T-helper 9 cell (primary cell): ENCODE measurements at places on chromosomes 6 and 20.
A peak's percentile ranks its signal among the peaks of the same experiment; 100 is the strongest.

- no peak for DNase-seq
These were observed 36.0 kb upstream of the GRM4 start for GRCh38 chr6:34181908-34182307.

DNA sequence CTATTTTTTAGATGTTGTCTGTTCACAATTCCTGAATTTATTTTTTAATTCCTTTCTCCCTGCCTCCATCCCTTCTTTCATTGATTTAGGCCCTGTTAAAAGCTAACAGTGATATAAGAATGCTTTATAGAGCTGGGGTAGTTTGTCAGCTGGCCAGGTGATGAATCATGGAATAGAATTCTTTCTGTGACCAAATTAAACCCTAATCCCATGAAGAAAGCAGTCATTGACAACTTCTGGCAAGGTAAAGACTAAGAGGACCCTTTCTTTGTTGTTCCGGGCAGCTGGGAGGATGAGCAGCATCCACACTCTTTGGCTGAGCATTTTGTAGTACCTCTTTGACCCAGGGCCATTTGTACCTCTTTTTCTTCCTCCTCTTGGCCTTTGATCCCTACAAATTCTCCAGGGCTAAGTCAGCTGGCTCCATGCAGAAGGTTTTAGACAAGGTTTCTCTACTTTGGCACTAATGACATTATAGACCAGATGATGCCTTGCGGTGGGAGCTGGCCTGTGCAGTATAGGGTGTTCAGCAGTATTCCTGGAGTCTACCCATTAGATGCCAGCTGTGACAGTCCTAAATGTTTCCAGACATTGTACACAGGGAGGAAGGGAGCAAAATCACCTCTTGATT lies 102.9 kb downstream of the SLX4IP start:
- DNase-seq, result no peak

DNA sequence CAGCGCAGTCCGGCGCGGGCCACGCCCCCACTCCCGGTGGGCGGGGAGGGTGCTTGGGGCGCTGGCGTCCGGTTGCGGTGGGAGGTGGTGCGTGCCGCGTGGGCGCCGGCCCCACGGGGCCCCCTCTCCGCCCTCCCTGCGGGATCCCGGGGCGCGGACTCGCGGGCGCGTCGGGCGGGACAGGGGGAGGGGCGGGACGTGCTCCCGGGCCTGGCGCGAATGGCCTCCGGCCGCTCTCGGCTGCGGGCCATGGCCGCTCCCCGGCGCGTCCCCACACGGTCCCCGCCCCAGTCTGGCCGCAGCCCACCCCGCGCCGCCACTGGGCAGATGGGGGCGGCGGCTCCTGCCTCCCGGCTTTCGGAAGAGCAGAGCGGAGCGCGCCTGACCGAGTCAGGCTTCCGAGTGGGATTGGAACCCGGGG lies 771 bp upstream of the PPP1R3G start:
- DNase-seq, result no peak

DNA sequence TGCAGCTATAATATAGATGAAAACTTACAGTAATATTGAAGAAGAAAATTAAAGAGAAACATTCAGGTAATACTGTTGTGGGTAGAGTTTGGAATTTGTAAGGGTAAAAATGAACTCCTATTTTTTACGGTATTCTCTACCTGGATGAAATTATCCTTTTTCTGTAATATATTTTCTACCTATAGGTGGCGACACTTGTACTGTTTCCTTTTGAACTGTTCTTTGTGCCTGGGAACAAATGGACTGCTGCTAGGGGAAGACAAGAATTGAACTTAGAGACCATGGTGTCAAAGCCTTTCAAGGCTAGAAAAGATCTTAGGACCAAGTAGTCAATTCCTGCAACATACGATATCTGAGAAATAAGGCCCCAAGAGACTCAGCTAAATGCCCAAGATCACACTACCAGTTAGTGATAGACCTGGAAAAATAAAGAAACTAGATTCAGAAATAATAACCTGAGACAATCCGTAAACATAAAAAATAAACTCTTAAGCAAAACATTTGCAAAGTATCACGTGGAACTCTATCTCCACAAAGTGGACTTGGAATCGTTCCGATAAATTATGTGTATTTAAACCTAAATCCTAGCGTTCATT lies 383.8 kb downstream of the TFAP2A start:
- DNase-seq, result no peak

- no peak for DNase-seq
These were observed 4.6 kb upstream of the EEF1A2 start for GRCh38 chr20:63503524-63503923.

DNA sequence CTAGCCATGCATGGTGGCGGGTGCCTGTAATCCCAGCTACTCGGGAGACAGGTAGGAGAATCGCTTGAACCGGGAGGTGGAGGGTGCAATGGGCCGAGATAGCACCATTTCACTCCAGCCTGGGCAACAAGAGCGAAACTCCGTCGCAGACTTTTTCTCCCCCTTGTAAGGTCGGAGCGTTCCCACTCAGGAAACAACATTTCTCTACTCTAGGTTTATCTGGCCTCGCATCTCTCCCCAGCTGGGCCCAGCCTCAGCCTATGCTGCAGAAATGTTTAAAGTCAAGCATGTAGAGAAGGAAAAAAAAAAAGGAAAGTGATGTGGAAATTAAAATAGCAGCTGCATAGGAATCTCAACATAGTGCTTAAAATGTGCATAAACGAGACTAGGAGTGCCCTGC lies 172.3 kb downstream of the TRIM27 start:
- DNase-seq, result no peak

DNA sequence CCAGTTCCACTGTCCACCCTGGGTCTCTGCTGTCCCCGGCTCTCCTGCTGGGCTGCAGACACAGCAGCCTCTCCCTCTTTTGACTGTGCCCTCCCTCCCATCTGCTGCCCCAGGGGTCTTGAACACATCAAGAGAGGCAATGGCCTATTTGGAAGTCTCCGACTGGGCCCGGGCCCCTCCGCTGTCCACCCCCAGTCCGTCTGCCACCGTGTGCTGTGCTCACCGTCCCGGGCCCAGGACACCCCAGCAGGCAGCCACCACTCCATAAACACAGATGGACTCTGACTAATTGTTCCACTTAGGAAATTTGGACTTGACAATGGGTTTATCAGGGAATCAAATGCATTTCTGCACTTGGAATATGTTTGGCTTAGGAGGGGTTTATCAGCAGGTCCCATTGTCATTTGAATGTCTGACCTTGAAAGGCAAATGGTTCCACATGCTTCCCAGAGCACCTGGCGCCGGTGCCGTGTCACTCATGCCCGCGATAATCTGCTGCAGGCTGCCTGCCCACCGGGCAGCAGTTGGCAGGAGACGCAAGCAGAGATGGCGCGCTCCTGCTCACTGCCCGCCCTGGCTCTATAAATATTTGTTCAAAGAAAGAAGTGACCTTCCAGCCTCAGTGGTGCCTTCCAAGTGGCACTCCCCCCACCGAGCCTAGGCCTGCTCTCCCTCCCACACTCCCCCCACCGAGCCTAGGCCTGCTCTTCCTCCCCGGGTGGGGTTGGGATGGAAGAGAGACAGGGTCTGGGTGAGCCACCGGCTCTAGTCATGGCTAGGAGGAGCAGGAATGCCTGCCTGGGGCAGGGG lies 18.8 kb upstream of the FRMD1 start:
- no peak for DNase-seq

- DNase-seq, result no peak
These were observed 49.8 kb downstream of the SLC17A5 start for GRCh38 chr6:73604020-73604419.

GRCh38 chr6:26464416-26465131 lies 6.8 kb downstream of the BTN2A1 start:
- no peak for DNase-seq

- DNase-seq, result no peak
These were observed 4.9 kb upstream of the GRM4 start for GRCh38 chr6:34150766-34151165.

GRCh38 chr6:150186129-150186898 lies 43.5 kb downstream of the PPP1R14C start:
- no peak for DNase-seq

- no peak for DNase-seq
These were observed 18.5 kb downstream of the SLC22A2 start for GRCh38 chr6:160239929-160240690.

GRCh38 chr6:1574083-1574761 lies 35.5 kb upstream of the FOXC1 start:
- DNase-seq, result no peak

- DNase-seq, result no peak
These were observed 425.1 kb downstream of the UTRN start for GRCh38 chr6:144710207-144710606.

GRCh38 chr20:49579195-49579594 lies 11.3 kb upstream of the PTGIS start:
- no peak for DNase-seq

- no peak for DNase-seq
These were observed 7.6 kb downstream of the MYCT1 start for GRCh38 chr6:152705327-152705726.

GRCh38 chr6:107564589-107564951 lies 74.7 kb downstream of the SOBP start:
- no peak for DNase-seq

- DNase-seq, result no peak
These were observed 60.8 kb downstream of the TGM2 start for GRCh38 chr20:38104285-38104684.

DNA sequence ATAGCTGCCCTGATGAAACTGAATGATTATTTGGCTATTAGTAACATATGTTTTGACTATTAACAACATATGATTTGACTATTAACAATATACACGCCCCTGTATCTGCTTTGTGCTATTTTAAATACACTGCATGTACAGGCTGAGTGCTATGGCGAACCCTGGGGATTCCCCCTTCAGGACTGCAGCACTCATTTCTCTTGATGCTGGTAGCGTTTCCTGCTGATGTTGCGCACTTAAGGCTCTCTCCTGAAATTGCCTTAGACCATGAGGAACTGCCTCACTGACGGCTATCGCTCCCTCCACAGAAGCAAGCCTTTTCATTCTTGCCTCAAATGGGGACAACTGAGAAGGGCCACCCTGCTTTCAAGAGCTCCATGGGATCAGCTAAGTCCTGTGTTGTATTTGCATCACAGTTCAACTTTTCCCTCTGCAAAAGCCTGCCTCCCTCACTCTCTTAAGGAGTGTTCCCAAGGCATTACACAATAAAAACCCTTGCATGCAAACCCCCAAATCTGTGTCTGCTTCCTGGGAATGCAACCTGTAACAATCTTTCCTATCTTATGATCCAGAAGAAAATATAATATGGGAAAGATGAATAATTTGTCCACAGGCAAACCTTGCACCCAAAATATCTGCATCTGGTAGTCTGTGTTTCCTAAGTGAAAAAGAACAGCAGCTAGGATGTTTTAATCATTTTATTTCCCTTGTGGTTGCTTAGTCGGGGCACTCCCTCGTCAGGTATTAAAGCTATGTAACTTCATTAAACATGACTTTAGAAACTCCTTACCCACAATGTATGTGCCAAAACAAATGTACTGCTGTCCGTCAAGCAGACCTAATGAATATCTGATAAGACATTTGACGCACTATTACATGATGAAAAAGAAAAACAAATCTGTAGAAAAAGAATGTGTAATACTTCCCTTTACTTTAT lies 456.4 kb downstream of the COL12A1 start:
- DNase-seq, result no peak

GRCh38 chr6:30357678-30358540 lies 13.0 kb downstream of the RPP21 start:
- peak; percentile 35 for DNase-seq

- no peak for DNase-seq
These were observed 24.3 kb upstream of the NHSL1 start for GRCh38 chr6:138523347-138524210.

GRCh38 chr6:67277312-67277711 lies 1357.8 kb upstream of the ADGRB3 start:
- no peak for DNase-seq

DNA sequence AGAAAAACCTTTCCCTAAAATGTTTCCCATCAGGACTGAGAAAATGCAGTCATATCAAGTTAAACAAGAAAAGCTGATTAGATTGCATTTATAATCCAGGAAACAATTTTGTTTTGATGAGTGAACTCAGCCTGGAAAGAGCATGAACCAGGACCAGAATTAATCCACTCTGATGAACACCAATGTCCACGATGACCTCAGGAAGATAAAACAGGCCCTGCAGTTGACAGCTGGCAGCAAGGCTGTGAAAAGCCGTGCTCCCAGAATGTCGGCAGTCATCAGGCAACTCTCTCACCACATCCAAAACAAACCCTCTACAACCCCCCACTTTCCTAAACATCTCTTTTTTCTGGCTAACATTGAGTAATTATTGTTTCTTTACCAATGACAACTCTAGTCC lies 74.0 kb upstream of the PROKR2 start:
- no peak for DNase-seq

GRCh38 chr20:45344168-45344860 lies 3.9 kb downstream of the SDC4 start:
- DNase-seq, result no peak

- DNase-seq, result no peak
These were observed 192.4 kb upstream of the MYLIP start for GRCh38 chr6:15936503-15936902.

DNA sequence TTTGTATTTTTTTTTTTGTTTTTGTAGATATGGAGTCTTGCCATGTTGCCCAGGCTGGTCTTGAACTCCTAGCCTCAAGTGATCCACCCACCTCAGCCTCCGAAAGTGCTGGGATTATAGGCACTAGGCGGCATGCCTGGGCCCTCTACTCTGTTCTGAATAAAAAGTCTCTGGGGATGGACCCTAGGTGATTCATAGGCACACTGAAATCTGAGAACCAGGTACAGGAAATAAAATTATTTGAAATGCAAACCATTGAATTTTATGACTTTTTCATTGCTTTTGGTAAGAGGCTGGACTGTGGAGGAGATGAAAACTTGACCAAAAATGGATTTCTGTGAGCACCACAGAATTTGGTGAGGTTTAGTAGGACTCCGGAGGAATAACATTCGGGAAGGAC lies 117.5 kb downstream of the PRIM2 start:
- no peak for DNase-seq

DNA sequence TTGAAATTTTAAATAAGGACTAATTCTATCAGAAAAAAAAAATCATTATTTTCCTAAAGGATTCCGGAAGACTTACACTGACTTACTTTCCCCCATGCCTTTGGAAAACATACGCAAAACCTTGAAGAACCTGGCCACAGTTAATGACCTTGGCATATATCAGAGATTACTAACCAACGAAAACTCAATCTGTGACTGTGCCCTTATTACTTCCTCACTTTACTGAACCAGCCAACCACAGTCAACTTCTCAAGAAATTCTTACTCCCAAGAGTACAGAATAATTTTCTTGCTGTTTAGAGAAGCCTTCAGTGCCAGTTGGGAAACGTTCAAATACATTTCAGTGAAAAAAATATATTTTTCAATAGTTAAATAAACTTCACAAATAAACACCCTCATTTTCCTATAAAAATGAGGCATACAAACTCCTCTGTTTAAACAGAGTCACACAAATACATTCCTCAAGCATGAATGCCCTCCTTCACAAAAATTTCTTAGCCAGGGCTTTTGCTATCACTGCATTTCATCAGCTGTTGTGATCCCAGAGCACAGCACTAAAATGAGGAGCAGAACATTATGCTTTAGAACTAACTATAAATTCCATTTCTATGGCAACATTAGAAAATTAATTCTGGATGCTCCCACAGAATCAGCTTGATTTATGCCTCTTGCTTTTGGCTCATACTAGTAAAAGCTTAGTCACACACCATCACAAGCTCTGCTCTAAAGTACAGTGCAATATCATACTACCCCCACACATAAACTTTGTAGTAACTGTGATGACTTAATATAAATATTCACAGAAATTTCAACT lies 117.6 kb downstream of the DST start:
- DNase-seq, result no peak
